ENCODE measurements at places on chromosomes 5 and 9.

DNA sequence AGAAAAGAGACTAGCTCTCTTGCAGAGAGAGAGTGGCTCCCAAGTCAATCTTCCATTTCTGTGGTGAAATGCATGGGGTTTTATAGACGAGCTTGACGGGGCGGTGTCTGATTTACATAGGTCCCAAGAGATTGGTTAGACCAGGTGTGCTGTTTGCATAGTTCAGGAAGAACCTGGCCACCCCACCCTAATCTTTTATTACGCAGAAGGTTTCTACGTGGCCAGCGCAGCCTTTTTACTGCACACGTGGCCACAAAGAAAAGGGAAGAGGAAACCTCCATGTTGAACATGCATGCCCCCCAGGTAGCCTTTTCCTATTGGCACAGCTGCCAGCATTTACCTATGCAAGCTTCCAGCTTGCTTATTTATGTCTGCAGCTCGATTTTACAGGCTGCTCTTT lies 92.1 kb downstream of the CAVIN4 start:
- DNase-seq = no peak

DNA sequence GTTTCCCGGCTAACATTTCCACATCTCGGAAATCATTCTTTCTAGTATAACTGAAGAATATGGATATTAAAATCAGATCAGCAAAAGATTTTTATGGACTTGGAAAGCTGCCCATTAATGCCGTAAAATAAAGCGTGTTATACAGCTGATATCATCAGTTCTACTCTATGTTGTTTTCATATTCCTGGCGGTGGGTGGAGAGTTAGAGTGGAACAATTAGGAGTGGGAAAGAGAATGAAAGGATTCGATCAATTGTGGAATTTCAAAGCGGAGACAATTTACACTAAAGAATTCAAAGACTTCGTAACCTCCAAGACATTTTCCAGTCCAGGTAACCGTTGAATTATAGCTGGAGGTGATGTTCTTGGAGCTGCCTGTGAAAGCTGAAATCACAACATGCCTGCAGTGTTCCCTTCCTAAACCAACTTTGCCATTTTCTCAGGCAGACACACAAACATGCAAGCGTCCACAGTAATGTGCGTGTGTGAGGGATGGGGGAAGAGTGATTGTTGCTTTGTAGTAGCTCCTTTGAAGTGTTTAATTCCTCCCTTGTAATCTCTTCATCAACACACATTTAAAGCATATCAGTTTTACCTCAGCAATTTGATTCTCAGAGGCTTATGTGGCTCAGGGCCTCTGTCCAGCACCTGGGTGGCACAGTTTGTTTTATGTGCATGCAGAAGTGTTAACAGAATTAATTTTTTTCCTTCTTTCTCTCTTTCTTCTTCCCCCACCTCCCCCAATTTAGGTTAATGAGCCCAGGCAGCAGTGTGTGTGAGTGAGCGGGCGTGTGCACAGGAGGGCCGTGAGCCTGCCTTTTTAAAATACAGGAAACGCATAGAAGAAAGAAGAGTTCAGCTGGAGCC lies 544.1 kb downstream of the RAB3C start:
- DNase-seq = no peak

- no peak for DNase-seq
Observed at GRCh38 chr9:20725675-20726074, 41.6 kb downstream of the FOCAD start.

- no peak for DNase-seq
Observed at GRCh38 chr9:106102821-106103220, 408.5 kb downstream of the TMEM38B start.

DNA sequence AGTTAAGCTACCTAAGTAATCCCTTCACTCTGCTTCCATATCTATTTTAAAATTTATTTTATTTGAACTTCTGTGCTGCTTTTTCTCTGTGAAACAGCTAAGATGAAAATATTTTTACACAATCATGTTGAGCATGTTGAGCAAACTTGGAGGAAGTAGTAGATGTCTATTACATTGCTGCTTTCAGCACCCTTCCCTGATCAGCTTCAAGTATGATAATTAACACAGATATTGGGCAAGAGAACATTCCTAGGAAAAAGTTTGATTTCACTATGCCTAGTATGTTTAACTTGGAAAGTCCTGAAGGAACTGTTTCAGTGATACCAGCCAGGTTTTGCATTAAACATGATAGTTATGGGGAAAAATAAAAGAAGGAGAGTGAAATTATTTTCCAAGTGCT lies 283.6 kb downstream of the ELAVL2 start:
- no peak for DNase-seq

DNA sequence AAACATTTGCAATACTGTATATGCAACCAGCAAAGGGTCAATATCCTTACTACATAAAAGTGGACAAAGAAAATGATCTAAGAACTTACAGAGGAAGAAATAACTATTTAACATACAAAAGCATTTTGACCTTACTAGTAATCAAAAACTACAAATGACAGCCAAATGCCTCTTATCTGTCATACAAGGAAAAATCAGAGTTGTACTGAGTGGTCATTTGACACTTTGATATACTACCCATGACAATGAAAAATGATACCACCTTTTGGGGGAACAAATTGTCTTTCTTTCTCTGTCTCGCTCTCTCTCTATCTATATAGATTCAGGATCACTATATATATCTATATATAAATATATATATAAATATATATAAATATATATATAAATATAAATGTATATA lies 50.4 kb upstream of the ZSWIM6 start:
- DNase-seq = no peak

DNA sequence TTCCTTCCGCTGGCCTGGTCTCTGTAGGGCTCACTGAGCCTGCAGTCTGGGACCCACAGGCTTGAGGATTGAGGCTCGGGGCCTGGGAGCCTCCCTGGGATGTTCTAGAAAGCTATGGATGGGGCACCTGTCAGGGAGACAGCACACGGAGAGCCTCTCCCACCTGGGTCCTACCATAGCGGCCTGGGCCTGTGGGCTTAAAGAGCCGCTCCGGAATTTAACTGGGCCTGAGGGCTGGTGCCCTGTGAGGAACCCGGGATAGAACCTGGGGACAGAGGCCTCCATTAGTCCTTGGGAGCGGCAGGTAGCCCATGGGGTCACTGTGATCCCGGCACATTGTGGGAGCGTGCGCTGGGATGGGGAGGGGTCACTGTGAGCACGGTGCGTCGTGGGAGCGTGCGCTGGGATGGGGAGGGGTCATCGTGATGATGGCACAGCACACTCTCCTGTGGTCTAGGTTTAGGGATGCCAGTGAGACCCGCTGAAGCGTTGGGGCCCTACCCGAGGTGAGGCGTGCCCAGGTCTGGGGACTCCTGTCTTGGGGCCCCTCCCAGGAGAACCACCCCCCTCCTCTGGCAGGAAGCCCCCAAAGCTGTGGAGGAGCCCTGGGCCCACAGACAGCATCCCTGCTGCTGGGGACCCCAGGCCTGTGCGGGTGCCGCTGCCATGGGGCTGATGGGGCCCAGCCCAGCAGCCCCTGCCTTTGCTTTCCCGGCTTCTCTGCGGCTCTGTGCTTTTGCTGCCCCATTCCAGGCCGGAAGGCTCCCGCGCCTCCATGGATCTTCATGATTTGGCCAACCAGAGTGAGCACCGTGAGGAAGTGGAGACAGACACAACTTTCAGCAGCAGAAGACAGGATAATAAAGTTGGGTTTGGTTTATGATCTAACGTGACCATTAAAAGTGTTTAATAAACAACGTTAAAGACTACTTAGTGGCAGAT lies 3.4 kb upstream of the CEP72 start:
- no peak for DNase-seq

GRCh38 chr9:88303721-88304451 lies 84.4 kb upstream of the SPIN1 start:
- DNase-seq = no peak

- no peak for DNase-seq
Observed at GRCh38 chr9:17775656-17776055, 196.8 kb downstream of the SH3GL2 start.

- DNase-seq = no peak
Observed at GRCh38 chr5:84381502-84382362, 2.9 kb downstream of the EDIL3 start.

- DNase-seq = no peak
Observed at GRCh38 chr5:122490718-122491117, 178.7 kb downstream of the SNCAIP start.

- no peak for DNase-seq
Observed at GRCh38 chr5:113085880-113086409, 109.3 kb downstream of the DCP2 start.

- DNase-seq = no peak
Observed at GRCh38 chr5:99025298-99026045, 96.7 kb upstream of the CHD1 start.

DNA sequence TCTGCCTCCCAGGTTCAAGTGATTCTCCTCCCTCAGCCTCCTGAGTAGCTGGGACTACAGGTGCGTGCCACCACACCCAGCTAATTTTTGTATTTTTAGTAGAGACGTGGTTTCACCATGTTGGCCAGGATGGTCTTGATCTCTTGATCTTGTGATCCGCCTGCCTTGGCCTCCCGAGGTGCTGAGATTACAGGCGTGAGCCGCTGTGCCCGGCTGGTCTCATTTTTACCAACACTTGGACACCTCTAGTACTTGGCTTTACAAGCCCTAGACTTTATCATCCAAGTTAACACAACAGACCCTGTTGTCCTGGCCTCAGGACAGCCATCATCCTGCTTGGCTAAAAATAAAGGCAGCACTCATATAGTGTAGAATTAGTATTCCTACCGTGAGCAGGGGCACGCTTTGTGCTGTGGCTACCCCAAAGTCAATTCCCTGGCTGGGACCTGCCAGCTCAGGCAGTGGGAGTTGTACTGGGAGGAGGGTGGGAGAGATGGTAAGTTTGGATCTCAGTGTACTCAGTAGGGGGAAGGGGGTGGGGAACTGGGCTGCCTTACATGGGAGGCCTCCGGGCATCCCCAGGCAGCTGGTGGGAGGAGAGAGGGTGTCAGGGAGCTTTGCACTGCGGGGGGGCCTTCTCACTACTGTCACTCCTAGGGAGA lies 6.6 kb downstream of the PDZD2 start:
- no peak for DNase-seq

- no peak for DNase-seq
Observed at GRCh38 chr9:128705051-128705965, 3.0 kb downstream of the PKN3 start.

GRCh38 chr5:151492729-151493128 lies 45.3 kb downstream of the SLC36A1 start:
- DNase-seq = no peak

GRCh38 chr5:73426034-73426433 lies 22.5 kb downstream of the FOXD1 start:
- DNase-seq = no peak

DNA sequence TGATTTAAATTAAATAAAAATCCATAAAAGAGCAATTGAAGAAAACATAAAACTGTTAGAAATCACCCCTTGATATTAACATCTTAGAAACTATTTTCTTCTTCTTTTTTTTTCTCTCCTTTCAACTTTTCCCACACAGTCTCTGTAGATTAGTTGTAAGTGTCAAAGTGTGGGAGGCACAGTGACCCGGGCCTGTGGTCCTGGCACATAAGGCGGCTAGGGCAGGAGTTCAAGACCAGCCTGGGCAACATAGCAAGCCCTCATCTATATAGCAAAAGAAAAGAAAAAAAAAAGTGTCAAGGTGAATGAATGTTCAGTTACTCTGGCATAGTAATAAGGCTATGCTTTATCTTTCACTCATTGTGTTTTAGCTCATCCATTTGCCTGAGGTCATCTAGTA lies 14.2 kb downstream of the RORB start:
- DNase-seq = no peak

DNA sequence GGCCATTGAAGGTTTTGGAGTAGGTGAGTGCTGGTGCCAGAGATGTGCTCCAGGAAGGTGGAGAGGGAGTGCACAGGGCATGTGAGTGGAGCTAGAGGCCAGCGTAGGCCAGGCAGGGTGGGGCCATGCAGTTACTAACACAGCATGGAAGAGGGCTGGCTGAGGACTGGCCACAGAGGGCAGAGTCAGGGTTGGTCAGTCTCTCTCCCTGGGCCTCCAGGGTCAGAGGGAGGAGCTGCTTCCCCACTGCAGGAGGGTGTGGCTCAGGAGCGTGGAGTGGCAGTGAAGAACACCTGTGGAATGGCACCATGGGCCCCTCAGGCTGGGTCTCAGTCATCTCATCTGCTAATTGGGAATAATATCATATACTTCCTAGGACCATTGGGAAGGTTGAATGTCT lies 167.7 kb downstream of the MACROH2A1 start:
- no peak for DNase-seq

DNA sequence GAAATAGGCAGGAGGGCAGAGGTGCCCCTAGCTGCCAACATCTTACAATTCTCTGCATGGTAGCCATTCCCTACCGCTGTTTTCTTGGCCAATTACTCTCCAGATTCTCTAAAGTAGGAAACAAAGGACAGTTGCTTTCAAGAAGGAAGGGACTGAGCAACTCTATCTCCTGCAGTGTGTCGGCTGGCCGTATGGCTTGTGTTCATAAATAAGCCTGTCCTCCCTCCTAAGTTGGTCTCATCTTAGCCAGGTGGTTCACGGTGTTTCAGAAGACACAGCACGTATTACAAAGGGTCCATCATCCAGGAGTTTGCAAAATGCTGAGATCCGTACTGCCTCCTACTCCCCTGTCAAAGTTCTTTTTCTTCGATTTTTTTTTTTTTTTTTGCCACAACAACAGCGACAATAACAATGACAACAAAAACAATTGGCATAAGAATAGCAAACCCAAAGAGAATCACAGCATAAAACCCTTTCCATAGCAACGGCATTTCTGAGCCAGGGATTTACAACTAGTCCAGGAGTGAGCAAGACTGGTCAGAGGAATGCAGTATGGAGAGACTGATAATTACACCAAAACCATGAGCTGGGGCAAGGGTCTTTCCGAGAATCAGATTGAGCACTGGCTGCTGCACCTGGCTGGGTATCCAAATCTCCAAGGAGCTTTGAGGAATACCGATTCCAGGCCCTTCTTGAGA lies 212.8 kb downstream of the SLIT3 start:
- no peak for DNase-seq

DNA sequence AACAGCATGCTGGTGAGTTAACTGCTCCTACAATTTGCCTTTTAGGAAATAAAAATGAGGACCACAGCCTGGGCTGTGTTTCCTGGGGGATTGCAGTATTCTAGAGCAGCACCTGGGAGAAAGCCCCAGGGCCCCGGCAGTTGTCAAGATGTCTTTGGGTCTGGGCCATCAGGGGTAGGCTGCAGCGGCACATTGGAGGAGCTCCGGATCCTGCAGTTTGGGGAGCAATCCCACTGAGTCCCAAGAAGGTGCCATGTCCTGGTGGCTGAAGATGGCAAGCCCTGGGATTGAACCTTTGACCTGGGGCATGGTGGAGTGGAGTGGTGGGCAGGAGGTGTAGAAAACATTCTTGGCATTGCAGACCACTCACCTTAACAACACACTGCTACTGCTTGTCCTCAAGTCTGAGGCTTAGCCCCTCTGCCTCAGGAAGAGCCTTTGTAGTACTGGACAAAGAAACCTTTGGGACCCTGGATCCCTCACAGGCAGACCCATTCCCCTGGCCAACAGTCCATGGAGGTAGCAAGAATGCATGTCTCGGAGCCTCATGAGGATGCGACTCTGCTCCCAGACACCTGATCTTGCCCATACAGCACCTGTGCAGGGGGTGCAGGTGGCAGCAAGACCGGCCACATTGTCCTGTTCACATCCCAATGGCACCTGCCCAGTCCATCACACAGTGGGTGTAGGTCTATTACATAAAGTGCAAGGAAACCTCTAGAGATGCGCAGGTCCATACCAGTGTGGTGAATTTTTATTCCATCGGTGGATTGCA lies 159.1 kb upstream of the IRX2 start:
- DNase-seq = no peak

All from effector memory CD8-positive, alpha-beta T cell (primary cell).